Activated naive CD4-positive, alpha-beta T cell treated with anti-CD3 and anti-CD28 coated beads for 36 hours (primary cell): ENCODE measurements at places on chromosomes 3 and 15.
A peak's percentile ranks its signal among the peaks of the same experiment; 100 is the strongest.

DNA sequence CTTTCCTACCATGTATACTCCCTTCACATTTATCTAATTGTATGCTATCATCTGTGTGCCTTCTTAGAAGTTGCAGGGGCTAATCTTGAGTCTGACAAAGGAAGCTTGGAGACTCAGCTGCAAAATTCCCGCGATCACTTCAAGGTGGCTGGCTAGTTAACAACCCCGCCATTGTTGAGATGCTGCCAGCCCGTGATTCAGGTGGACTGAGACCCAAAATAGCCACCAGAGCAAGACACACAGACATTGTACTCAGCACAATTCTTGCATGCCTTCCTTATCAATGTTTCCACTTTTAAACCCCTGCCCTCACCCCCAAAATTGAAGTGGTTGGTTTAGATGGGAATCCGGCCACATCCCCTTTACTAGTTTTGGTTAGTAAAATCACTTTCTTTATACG lies 225.8 kb upstream of the ZNF717 start:
- no peak for DNase-seq

DNA sequence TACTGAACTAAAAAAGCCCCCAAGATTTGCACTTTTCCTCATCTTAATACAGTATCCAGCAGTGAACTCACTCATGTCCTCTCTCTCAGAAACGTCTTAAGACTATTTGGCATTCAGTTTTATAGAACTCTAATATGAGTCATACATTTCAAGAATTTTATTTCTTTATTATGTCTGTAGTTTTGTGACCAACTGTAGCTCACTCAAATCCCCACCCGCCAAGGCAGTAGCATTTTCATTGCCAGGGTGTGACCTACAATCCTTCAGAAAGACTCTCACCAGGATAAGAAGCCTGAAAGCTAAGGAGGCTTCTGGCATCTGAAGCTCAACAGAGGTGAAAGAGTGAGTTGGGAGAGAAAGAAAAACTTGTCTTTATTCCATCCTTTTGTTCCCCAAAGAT lies 537.1 kb downstream of the RSL24D1 start:
- DNase-seq: no peak

DNA sequence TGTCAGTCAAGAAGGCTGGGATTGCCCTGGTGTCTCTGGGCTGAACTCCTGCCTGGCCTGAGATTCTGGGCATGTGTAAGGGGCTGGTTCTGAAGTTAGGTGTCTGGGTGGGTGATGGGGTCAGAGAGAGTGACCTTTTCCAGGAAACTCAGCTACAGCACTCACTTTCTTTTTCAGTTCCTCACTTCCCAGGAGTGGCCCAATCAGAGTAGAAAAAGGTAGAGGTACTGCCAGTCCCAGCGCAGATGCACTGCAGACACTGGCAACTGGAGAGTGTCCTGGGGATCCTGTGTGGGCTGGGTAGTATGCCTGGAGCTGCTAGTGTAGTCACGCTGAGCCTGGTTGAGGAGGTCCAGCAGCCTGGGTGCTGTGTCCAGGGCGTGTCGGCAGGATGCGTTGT lies 46.5 kb upstream of the APEH start:
- DNase-seq: no peak

- no peak for DNase-seq
Measured at GRCh38 chr3:105385819-105386508, 19.3 kb downstream of the ALCAM start.

DNA sequence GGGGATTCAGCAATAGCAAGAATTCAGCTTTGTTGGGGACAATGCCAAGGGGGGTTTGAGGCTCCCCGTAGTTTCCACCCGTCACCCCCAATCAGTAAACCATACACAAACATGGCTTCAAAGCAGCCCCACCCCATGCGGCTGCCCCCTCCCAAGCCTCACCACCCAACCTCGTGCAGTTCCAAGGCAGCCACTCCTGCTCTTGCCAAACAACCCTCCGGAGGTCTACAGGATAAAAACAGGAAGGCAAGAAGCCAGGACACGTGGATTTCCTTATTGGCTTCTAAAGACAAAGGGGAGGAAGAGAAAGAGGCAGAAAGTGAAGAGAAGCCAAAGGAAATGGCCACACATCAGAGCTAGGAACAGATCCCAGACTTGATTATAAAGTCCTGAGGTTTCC lies 121.1 kb downstream of the SHQ1 start:
- no peak for DNase-seq

DNA sequence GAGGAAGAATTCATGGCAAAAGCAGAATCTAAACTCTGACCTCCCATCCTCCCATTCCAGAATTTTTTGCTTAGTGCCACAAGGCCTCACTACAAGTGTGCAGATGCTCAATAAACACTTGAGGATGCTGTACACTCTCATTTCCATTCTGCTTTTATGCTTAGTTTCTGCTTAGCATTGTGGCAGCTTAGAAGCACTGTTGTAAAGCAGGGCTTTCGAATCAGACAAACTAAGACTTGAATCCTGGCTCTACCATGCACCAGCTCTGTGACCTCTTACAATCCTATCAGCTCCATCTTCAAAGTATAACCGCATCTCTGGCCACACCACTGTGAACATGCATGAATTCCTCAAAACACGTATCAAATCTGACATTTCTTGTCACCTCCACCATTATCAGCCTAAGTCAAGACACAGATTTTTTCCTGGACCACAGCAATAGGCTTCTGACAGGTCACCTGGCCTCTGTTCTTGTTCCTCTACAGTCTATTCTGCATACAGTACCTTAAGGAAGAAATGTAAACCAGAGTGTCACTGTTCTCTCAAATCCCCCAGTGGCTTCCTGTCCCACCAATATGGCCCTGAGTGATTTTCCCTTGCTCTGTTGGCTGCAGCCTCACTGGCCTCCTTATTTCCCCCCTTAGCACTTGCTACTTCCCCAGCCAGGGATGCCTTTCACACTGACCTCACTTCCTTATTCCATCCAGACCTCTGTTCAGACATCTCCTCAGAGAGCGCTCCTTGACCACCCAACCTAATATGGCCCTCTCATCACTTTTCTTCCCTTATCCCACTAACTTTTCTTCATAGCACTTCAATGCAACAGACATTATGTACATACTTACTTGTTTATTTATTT lies 8.1 kb upstream of the PHC3 start:
- no peak for DNase-seq

DNA sequence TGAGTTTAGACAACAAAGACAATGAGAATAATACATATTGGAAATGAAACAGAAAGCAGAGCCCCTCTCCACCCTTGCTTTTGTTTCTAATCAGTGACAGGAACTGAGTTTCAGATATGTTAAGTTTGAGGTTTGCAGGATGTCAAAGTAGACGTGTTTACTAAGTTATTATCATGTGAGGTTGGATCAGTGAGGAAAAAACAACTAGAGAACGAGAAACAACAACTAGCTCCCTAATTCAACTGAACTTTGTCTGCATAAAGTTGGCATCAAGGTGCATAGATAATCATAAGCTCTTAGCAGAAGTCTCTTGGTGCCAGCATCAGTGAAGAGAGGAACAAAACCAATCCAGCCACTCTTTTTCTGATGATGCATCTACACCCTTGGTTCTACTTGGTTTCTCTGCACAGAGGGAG lies 491.1 kb upstream of the NR2F2 start:
- peak; percentile 7 for DNase-seq

GRCh38 chr3:197466586-197467399 lies 89.0 kb downstream of the BDH1 start:
- no peak for DNase-seq

DNA sequence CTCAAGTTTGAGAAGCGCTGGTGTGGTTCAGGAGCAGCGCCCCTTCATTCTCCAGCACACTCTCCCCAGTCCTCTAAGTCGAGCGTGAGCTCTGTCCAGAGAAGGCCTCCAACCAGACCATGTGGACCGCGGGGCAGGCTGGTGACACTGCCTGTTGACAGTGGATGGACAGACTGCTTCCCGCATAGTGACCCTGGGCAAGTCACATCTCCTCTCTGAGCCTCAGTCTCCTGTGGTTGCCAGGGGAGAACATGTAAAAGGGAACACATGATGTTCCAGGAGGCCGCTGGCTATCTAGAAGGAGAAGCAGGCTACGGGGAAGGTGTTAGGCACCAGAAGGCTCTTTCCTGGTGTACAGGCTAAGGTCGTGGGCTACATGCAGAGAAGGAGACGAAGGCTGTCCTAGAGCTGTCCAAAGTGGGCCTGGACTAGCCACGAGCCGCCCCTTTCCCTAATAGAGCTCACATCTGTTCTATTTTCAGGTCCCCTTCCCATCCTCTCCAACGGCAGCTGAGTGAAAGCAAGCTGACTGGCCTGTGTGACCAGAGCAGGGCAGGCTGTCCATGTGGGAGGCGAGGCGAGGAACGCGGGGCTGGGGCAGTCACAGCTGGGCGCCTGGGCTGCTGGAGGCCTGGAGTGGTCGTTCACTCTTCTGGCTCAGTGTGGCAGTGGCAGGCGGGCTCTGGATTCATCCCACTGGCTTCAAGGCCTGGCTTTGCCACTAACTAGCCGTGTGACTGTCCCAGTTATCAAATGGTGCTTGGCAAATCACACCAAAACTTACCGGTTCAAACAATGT lies 11.1 kb downstream of the ISG20 start:
- peak; percentile 5 for DNase-seq

DNA sequence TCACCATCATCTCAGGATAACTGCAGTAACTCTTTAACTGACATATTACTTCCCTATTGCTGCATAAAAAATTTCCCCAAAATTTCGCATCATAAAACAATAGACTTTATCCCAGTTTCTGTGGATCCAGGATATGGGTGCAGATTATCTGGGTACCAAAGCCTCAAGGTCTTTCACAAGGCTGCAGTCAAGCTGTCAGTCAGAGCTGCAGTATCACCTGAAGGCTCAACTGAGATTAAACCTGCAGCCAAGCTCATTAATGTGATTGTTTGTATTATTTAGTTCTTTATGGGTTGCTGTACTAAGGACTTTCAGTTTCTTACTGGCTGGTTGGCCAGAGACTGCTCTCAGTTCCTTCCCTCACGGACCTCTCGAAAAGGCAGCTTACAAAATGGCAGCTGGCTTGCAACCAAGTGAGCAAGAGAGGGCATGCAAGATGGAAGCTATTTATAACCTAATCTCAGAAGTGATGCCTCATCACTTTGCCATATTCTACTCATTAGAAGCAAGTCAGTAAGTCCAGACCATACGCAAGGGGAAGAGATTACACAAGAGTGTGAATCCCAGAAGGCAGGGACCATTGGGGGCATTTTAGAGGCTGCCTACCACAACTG lies 54.9 kb downstream of the DCUN1D1 start:
- DNase-seq: no peak

- DNase-seq: no peak
Measured at GRCh38 chr15:52746162-52746757, 43.9 kb downstream of the ONECUT1 start.
